GF-D8 (cell line): ENCODE measurements at places on chromosomes 6 and 20.

- no peak for DNase-seq
These were observed 8.9 kb downstream of the CYP21A2 start for GRCh38 chr6:32047084-32047478.

DNA sequence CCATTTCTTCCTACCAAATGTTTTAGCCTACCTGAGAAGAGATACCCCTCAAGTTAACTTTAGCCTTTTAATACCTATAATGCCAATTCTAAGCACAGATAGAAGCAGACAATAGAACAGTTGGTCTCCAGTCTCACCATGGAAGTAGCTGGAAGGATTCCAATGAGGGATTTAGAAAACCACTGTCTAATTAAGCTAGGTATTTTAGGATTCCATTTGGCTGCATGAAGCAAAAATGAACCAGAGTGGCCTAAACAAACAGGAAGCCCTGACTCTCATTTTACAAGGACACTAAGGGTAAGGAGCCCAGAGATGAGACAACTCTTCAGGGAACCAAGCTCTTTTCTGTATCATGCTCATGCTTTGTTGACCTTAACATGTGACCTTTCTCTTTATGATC, 199.2 kb downstream of the ALDH8A1 start:
- DNase-seq: no peak

DNA sequence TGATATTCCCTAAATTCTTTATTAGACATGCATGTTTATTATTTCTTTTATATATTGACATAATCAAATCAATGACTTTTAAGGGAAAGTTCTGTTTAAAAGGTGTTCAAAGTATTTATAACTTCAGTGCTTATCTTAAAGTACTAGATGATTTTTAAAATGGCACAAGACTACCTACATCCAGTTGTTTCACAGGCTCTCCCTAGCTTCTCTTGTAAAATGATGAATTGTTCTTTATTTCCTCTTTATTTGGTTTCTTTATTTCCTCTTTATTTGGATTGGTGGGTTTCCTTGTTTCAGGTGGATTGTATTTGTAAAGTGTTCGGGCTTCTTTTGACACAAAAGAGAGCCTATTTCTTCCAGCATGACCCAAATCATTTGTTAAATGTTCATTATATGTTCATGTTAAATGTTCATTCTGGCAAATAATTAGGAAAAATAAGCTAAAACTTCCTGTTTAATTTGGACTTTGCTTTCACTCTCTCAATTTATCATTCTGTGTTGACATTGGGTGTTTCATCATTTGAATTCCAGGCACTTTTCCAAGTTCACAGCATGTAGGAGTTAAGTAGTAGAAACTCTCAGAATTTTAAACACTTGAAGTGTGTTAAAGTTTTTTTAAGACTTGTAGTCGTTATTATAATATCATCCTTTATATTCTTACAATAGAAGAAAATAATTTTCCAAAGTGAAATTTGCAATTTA, 24.6 kb downstream of the MLIP start:
- DNase-seq: no peak

DNA sequence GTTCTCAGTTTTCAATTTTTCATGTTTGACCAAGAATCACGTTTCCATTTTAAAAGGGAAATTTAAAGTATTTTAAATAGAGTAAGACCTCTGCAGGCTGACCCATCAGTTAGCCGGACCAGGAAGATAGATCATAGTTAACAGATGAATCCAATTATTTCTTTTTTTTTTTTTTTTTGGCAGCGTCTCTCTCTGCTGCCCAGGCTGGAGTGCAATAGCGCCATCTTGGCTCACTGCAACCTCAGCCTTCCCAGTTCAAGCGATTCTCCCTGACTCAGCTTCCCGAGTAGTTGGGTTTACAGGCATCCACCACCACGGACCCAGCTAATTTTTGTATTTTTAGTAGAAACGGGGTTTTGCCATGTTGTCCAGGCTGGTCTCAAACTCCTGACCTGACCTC, 256.7 kb upstream of the CNR1 start:
- DNase-seq: no peak

GRCh38 chr20:10710991-10711775, 37.4 kb upstream of the JAG1 start:
- no peak for DNase-seq

- no peak for DNase-seq
These were observed 28.8 kb downstream of the MTHFD1L start for GRCh38 chr6:150894191-150894744.

- DNase-seq: no peak
These were observed 24.2 kb downstream of the POFUT1 start for GRCh38 chr20:32231847-32232246.
